ENCODE measurements at places on chromosomes 16 and 17.
A peak's percentile ranks its signal among the peaks of the same experiment; 100 is the strongest.

- no peak for DNase-seq
Observed at GRCh38 chr17:39576187-39576586, 31.5 kb downstream of the NEUROD2 start.

DNA sequence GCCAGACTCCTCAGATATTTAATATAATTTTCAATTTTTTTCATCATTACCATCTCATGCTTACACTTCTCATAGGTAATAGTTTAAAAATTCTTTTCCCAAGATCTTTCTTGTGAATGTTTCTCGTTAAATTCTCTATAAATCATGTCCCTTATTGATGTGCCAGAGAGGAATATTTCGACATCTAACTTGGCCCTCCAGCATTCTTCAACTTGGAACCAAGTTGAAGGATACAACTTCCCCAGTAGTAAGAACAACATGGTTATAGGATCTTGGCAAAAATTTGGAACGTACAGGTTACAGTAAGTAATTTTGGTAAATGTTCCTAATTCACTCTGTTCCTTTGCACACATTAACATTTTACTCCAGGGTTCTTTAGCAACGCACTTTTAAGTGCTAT lies 731.8 kb downstream of the CDH11 start:
- DNase-seq = no peak

- no peak for DNase-seq
Observed at GRCh38 chr16:11135464-11135973, 120.5 kb downstream of the SOCS1 start.

DNA sequence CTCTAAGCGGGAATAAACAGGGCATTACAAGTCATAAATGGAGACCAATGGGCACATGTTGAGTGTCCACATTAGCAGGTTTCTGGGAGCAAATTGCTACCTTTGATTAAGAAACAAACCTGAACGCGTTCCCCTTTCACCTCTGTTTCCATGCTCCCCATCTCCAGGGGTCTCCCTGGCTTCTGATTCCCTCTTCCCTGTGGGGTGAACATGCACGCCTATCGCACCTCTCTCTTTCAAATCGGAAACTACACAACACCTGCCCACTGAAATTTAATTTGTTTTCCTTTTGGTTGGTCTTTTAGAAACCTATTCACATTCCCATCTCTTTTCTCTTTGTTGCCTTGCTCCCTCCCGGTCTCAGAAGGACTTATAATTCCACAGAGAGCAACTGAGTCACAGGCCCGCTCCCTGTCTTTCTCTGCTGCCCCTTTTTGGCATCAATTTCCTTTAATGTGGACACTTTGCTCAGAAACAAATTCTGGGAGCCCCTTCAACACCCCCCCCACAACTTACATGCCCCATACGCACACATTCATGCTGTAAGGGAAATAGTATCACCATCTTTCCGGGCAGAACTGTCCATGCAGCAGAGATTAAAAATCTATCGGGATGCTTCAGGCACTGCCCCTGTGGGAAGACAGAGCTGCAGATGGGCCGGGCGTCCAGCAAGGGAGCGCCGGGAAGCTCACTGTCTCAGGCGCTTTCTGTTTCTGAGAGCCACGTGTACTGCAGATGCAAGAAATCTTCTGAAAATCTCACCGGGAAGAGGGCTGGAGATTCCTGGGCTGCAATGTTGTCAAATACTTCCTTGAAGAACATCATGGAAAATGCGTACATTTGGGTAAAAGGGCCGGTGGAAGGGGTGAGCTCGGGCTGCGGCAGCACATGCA lies 7.2 kb upstream of the FOXF1 start:
- DNase-seq = no peak

GRCh38 chr17:7729816-7730215 lies 12.3 kb downstream of the DNAH2 start:
- DNase-seq = no peak

DNA sequence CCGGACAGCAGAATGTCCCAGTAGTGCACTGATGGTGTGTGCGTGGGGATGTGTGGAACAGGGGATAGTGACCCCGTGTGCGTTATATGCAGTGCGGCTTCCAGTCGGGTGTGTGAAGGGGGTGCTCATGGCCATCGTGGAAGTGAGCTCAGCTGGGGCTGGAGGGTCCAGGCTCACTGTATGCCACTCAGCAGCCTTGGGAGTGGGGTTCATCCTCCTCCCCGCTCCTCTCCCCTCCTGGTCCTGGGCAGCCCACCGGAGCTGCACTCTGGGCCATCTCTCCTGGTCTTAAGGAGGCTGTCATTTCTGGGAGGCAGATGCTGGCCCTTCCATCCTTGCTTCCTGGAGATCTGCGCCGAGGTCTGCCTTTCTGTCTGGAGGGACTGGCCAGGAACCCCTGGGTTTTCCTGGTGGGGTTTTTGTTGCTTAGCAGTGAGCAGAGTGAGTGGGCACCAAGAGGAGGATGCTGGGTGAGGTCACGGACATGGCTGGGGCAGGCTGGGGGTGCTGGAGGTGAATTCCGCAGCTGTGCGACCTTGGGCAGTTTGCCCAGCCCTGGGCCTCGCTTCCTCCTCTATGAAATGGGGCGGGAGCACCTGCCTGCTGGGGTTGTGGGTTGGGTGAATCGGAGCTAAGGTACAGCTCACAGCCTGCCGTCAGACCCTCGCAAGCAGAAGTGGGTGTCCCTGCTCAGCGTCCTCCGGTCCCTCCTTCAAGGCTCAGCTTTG lies 164.1 kb downstream of the SEC14L1 start:
- DNase-seq = no peak

DNA sequence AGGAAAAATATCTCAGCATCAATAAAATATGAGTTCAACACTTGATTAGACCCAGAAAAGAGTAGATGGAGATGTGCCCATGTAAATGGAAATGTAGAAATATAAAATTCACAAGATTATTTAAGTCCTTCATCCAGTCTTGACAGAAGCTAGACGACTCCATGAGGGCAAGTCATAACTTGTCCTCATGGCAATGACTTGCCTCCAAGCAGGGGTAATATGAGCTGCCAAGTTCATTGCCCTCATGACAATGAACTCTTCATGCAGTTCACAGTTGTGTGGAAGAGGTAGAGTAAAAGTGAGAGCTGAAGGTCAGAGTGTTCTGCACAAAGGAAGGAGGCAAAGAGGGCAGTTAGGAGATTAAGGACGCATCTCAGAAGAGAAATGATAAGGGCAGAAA lies 22.3 kb downstream of the CDH11 start:
- DNase-seq = no peak

GRCh38 chr16:27515874-27516353 lies 33.8 kb downstream of the GTF3C1 start:
- no peak for DNase-seq

- no peak for DNase-seq
Observed at GRCh38 chr16:55179852-55180585, 144.0 kb upstream of the IRX6 start.

DNA sequence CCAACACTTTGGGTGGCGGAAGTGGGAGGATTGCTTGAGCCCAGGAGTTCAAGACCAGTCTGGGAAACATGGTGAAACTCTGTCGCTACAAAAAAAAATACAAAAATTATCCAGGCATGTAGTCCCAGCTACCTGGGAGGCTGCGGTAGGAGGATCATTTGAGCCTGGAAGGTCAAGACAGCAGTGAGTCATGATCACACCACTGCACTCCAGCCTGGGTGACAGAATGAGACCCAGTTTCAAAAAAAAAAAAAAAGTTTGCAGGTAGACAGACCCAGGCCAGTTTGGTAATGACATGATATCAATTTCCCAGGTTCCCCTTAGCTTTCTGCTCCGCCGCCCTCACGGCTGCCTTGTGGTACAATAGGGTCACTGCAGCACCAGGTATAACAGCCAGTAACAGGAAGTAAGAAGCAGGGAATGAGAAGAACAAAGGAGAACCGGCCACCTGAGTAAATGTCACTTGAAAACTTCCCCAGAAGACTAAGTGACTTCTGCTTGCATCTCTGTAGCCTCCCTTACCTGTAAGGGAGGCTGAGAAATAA lies 201.2 kb upstream of the HSBP1 start:
- DNase-seq = no peak

- DNase-seq = no peak
Observed at GRCh38 chr16:66948837-66949225, 12.2 kb upstream of the CES3 start.

DNA sequence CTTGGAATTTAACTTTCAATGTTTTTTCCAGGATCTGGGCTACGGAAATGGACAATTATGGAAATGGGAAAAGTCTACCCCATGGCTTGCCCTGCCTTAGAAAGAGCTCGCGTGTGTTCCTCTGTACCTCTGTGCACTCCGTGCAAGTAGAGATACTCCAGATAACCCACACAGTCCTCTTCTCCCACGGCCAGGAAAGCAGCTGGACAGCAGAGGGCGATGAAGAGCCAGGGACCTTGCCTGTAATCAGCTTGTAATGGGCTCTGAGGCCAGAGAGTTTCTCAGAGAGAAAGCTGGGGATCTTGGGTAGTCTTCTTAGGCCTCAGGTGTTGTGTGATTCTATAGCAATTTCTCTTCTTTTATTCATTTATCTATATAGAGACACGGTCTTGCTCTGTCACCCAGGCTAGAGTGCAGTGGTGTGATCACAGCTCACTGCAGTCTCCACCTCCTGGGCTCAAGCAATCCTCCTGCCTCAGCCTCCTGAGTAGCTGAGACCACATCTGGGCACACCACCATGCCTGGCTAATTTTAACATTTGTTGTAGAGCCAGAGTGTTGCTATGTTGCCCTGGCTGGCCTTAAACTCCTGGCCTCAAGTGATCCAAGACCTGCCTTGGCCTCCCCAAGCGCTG lies 2.4 kb upstream of the SOCS7 start:
- DNase-seq = peak; percentile 40

- no peak for DNase-seq
Observed at GRCh38 chr16:68444056-68444657, 4.2 kb downstream of the SMPD3 start.

DNA sequence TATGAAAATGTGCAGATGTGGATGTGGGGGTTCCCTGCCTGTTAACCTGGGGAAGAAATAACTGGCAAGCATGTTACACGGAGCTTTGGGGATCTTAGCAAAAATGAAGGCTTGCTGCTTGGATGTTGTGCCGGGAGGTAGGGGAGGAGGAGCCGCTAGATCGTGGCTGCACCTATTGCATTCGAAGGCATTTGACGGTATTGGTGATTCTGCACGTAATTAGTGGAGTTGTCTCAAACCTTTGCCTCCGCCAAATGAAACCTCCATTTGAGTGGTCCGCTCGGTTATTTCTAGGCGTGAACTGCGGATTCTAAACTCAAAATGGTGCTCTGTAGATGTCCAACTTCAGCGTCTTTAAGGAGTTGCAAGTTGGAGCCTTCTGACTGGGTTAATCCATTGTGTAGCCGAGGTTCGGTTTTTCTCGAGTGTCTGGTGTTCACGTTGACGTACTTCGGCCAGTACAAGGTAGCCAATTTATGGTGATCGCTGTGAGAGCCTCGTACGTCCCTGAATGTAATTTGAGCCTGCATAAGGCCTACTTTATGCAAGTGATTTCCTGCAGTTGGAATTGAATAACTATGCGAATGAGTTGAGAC lies 1.5 kb downstream of the TNRC6C start:
- no peak for DNase-seq

Measured in fibroblast of skin of left biceps (primary cell).